NCI-H1417 (cell line): ENCODE measurements at places on chromosomes 13 and 19.

DNA sequence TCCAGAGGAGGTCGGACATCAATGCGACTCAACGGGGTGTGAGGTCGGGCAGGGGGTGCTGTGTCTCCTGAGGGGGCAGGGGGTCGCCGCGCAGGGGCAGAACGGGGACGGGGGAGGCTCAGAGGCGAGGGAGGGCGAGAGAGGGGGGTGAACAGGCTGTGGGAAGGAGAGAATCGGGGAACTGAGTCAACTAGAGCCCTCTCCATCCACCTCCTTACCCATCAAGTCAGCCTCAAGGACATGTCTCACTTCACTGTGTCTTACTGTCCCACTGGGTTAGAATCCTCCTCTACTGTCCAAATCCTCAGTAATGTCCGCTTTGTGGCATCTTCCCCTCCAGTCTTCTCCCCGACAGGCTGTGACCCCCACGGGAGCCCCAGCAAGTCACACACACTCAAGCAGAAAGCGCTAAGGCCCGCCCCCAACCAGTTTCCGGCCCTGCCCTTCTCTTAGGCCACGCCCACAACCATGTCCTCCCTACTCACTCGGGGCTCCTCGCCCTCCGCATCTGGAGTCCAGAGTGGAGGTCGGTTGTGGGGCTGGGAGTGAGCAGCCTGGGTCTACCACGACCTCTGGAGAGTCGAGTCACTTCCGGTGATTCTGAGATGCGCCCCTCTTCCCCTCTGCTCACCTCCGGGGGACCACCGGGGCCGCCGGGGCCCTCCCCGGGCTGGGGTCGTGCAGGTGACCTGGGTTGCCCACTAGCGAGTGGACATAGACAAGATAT is 9.3 kb downstream of the PLEKHA4 start:
- no peak for DNase-seq

GRCh38 chr19:13070425-13071140 is 32.1 kb downstream of the LYL1 start:
- no peak for DNase-seq

GRCh38 chr13:52651897-52652195 is 790 bp upstream of the SUGT1 start:
- no peak for DNase-seq

GRCh38 chr13:31115616-31116015 is 46.1 kb downstream of the HSPH1 start:
- DNase-seq: peak; percentile 14

- no peak for DNase-seq
Observed at GRCh38 chr13:45133396-45134118, 13.2 kb downstream of the GTF2F2 start.

GRCh38 chr13:39577203-39577602 is 25.8 kb downstream of the LHFPL6 start:
- peak; percentile 29 for DNase-seq

GRCh38 chr19:58212336-58213074 is 16.2 kb upstream of the ZNF544 start:
- DNase-seq: no peak

GRCh38 chr19:34336781-34337271 is 28.2 kb upstream of the GPI start:
- DNase-seq: peak; percentile 33

DNA sequence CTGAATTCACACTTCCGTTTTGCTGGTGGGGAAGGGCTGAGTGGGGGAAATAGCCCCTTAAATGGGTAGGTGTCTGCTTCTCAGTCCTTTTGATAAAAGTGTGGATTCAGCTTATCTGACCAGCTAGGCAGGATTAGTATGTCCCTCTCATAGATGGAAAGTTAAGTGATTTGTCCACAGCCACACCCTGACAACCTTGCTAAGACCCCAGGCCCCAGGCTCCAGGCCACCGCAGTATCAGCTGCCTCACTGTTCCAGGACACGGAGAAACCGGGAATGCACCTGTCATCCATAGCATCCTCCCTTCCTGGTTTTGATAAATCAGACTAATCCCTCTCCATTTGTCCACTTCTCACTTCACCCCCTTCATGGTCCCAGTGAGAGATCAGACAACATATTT is 197.7 kb downstream of the USP12 start:
- no peak for DNase-seq

GRCh38 chr19:19387108-19387507 is 18.4 kb upstream of the GATAD2A start:
- no peak for DNase-seq

- peak; percentile 6 for DNase-seq
Observed at GRCh38 chr19:48396016-48396823, 2.8 kb downstream of the GRIN2D start.

DNA sequence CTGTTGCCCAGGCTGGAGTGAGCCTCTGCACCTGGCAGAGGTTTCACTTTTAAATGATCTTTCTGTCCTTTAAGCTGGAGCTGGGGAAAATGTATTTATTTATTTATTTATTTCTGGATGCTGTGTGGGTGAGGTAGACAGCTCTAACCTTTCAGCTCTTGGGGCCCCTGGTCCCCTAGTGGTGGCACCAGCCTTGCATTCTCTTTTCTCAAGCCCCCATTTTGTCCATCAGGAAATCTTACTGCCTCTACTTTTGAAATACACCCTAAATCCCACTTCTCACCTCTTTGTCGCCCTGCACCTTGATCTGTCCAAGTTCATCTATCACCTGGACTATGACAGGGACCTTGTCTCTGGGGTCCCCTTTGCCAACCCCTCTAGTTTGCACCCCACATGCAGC is 2.1 kb upstream of the B9D2 start:
- DNase-seq: no peak

GRCh38 chr19:49761625-49762311 is 1.3 kb downstream of the TSKS start:
- no peak for DNase-seq

DNA sequence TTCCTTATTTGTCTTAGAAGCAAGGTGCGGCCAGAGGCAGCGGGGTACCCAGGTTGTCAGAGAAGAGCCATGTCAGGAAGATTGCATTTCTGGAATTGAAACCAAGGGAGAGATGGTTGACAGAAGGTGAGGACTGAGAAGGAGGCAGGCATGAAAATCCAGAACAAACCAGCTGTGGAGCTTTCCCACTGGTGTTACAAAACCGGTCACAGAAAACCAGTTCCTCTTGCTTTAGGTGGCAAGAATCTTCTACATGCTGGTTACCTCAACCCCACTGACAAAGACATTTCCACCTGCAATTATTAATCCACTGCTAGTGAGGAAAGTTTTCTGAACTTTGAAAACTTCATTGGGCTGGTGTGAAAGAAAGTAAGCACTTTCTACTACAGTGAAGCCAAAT is 64.0 kb upstream of the MED4 start:
- no peak for DNase-seq

GRCh38 chr19:18464646-18465045 is 26.7 kb upstream of the ISYNA1 start:
- DNase-seq: peak; percentile 28

DNA sequence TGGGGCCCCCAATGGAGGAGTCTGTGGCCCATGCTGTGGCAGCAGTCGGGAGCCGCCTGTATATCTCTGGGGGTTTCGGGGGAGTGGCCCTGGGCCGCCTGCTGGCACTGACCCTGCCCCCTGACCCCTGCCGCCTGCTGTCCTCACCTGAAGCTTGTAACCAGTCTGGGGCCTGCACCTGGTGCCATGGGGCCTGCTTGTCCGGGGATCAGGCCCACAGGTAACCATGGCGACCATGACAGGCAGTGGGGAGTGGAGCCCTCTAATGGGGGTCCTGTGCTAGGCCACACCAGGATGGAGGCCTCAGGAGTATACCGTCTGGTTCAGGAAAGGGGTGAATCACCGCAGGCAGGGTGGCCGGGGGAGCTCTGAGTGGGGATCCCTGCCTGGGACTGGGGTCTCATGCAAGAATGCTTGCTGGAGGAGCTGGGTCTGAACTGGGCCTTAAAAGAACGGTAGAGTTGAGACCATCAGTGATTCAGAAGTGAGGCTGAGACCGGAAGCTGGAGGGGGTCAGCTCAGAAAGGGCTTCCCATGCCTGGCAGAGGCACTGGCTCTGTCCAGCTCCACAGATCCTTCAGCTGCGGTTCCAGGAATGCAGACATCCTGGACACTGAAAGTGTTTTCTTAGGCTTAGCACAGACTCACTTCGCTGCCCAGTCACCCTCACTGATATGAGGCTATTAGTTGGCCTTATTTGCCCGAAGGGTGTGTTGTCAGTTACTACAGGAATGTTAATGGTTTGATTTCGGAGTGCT is 29.1 kb downstream of the CNFN start:
- no peak for DNase-seq

DNA sequence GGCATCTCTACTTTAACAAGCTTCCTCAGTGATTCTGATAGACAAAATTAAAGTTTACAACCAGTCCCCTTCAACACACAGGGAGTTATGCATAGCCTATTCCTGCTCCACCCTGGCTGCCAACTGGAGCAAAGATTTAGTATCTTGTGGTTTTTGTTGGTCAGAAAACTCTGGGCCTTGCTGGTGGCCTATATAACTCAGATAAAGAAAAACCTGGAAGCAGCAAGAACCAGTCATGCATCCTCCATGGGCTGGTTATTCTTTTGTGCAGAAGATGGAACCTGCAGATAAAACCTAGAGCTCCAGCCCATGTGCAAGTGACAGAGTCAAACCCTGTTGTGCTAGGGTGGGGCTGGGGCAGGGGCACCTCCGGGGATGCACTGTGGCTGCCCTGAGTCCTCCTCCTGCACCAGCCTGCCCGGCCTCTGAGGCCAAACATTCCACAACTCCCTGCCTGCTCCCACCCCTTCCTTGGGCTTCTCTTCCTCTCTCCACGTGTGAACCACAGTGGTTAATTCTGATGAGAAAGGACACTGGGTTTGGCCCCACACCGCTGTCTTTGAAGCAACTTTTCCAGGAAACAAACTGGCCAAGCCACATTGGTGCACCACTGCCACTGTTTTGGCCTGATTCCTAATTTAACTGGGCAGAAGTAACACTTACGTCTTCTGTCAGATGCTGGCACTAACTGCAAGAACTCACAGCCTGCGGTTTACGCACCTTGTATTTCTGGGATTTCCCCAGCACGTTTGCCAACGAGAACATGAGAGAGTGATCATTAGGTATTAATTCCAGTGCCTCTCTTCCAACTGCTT is 23.3 kb upstream of the GGACT start:
- no peak for DNase-seq

DNA sequence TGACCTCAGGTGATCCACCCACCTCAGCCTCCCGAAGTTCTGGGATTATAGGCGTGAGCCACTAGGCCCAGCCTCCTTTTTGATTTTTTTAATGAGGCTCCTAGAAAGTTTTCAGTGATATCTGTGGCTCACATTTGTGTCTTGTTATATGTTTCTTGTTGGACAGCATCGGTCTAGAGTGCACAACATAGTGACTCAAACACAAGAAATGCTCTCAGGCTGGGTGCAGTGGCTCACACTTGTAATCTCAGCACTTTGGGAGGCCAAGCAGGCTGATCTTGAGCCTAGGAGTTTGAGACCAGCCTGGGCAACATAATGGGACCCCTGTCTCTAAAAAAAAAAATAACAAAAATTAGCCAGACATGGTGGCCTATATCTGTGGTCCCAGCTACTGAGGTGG is 8.2 kb downstream of the PHF11 start:
- DNase-seq: no peak

GRCh38 chr19:14677464-14677863 is 2.8 kb upstream of the ADGRE3 start:
- no peak for DNase-seq

DNA sequence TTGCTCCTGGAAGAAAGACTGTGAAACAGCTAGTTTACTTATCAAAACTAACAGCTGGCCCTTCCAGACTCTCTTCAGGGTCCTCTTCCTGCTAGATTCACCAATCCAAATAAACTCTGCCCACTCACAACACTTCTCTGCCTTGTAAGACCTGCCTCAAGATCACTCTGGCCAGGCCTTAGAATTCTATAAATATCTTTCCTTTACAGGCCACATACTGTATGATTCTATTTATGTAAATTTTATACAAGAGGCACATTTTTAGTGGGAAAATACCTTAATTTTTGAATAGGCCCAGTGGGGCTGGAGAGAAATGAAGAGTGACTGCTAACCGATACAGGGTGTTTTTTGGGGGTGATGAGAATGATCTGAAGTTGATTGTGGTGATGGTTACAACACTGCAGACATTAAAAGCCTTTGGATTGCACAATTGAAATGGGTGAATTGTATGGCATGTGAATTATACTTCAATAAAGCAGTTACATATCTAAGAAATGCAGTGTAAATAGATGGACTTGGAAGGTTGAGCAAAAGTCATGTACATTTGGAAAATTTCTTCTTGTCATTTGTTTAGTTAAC is 141.8 kb downstream of the GPC5 start:
- DNase-seq: no peak

- no peak for DNase-seq
Observed at GRCh38 chr13:75961911-75962310, 325.8 kb downstream of the LMO7 start.

- DNase-seq: no peak
Observed at GRCh38 chr13:70034286-70034685, 73.3 kb upstream of the ATXN8OS start.

DNA sequence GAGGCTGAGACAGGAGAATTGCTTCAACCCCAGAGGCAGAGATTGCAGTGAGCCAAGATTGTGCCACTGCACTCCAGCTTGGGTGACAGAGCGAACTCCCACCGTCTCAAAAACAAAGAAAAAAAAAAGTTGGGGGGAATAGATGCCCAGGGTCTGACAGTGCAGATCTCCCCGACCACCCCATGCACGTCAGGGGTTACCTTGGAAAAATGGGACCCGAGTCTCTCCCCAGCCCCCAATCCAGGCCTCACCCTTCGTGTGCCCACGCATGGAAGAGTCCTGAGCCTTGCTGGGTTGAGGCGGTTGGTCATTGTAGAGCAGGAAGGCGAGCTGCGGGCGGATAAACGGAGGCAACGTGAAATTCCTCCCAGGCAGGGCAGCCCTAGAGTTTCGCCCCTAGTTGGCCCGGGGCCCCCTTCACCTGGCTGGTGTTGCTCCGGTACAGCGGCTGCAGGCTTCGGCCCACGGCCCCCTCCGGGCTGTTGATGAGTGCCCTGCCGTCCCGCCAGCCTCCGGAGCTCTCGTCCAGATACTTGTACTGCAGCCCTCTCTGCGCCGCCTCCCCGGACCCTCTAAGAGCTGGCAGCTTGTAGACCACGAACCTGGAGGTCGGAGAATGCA is 588 bp downstream of the DNASE2 start:
- DNase-seq: peak; percentile 66

GRCh38 chr19:34178274-34178610 is 5.9 kb downstream of the LSM14A start:
- no peak for DNase-seq

GRCh38 chr19:43957891-43958290 is 6.9 kb downstream of the ZNF221 start:
- no peak for DNase-seq

GRCh38 chr13:24228852-24229458 is 68.4 kb downstream of the SPATA13 start:
- DNase-seq: peak; percentile 35

- no peak for DNase-seq
Observed at GRCh38 chr13:40056898-40057619, 401.6 kb downstream of the COG6 start.

- peak; percentile 68 for DNase-seq
Observed at GRCh38 chr19:35986664-35987570, 8.1 kb upstream of the SDHAF1 start.

GRCh38 chr13:83153848-83154247 is 728.4 kb downstream of the SLITRK1 start:
- DNase-seq: peak; percentile 87

GRCh38 chr19:46766569-46767317 is 20.5 kb upstream of the STRN4 start:
- DNase-seq: peak; percentile 35

- no peak for DNase-seq
Observed at GRCh38 chr13:48998641-48999292, 23.1 kb downstream of the FNDC3A start.
